CD4-positive, alpha-beta T cell treated with Interleukin-15 for 1 hour (primary cell): ENCODE measurements at places on chromosomes 3 and 15.

DNA sequence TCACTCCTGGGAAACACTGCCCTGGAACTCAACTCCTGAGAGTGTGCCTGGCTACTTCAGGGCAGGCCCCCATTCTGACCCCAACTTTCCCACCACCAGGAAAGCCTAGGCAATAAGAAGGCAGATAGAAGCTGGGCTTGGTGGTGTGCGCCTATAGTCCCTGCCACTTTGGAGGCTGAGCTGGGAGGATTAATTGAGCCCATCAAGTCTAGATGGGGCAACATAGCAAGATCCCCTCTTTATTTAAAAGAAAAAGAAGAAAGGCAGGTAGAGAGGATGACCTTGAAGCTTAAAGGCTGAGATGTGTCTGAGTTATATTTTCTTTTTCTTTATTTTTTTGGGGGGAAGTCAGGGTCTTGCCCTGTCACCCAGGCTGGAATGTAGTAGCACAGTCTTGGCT lies 4.2 kb upstream of the RBPMS2 start:
- DNase-seq = no peak

DNA sequence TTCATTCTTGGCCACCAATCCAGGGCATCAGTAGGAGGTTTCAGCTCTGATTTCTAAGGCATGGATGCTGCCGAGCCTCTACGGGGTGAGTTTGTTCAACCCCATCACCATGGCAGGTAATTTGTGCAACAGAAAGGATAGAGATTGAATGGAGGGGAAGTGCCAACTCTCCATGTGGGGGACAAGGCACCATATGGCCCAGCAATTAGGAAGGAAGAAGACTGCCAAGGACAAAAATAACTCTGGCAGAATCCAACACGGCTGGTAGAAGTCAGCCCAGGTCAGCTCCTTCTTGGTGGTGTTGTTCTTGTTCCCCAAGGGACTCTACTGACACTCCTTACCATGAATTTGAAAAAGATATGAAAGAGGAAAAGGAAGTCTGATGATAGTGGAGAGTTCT lies 503.9 kb downstream of the MAGI1 start:
- no peak for DNase-seq

- DNase-seq = no peak
Observed at GRCh38 chr3:39287216-39288164, 7.7 kb upstream of the CX3CR1 start.

GRCh38 chr3:187997490-187997889 lies 156.5 kb upstream of the LPP start:
- no peak for DNase-seq

DNA sequence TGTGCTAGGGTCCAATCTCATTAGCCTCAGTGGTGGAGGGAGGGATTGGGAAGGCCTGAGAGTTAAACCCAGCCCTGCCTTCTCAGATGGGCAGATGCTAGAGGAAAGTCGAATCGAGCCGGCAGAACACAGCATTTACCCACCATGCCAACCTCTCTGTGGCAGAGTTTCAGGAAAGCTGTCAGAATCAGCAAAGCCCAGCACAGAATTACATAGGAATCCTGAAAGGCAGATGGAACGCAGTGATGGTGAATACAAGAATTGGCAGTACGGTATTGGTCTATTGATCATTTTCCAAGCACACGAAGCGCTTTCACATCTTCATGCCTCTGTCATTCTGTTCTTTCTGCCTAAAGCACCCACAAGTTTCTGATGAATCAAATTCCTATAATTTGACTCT lies 417.7 kb upstream of the RBMS3 start:
- DNase-seq = no peak

DNA sequence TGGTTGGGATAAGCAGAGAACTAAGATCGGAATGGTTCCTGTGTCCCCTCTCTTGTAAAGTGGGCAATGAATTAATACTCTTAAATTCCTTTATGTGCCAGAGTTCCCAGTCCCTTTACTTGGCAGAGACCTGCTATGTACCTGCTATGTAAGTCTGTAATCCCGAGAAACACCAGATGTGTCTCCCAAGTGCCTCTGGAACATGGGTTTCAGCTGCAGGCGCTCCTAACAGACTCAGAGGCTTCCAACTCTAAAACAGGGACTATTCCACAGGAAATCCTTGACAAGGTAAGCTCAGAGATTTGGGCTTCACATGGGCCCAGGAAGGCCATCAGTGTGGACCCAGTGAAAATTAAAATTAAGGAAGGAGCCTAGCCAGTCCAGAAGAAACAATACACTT lies 117.7 kb upstream of the PLCL2 start:
- DNase-seq = no peak

DNA sequence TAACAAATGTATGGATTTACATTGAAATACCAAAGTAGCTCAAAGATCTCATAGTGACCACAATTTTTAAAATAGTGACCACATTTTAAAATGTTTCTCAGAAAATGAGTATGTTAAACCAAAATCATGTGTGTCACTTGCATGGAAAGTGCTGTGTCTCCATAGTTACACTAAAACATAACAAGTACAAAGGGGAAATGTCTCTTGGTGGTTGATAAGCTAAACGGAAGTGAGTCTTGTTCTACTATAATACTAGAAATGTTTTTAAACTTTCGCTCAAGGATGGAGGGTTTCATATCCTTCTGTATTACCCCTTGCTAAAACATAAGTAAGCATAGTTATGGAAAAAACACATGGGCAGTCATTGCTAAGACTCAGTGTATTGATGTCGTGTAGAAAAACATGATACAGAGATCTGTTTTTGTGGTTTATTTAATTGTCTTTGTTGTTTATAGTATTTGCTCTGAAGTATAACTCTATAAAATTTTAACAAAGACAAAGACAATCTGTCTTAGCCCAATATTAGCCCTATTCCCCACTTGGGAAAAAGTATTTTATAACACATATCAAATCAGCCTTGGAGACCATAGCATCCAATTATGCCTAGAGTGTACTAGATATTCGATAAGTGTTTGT lies 27.0 kb upstream of the DENND4A start:
- peak; percentile 43 for DNase-seq

DNA sequence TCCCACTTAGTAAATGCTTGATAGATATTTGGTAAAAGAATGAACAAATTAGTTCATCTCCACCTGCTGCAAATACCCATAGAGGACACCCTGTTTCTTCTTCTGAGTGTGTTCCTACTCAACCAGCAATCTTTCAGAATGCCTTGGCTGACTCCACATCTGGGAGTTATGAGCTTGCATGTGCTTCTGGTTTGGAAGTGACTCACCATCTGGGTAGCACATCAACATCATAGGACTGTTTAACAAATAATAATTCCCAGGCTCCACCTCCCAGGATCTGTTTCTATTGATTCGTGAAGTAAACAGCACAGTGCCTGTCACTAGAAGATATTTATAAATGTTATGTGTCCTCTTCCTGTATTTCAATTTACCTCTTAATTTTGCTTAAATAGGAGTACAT lies 580.1 kb downstream of the ROBO2 start:
- DNase-seq = no peak

- peak; percentile 89 for DNase-seq
Observed at GRCh38 chr3:129893581-129894070, at the start of gene TMCC1. Gene TMCC1 (minus strand): TSS chr3:129893711.

- DNase-seq = no peak
Observed at GRCh38 chr15:63981596-63982320, 64.5 kb downstream of the DAPK2 start.

DNA sequence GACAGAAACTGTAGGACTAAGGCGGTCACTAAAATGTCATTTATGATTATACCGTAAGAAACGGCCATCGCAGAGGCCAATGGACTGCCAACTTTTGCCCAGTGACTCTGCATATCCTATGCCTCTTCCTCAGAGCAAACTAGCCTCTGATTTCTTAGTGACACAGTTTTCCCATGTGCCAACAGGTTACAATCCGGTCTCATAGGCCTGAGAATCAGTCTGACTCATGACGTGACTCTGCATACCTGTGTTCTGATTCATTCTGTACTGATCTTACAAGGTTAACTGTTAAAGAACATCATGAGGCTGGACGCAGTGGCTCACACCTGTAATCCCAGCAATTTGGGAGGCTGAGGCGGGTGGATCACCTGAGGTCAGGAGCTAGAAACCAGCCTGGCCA lies 17.8 kb downstream of the RUBCN start:
- no peak for DNase-seq

DNA sequence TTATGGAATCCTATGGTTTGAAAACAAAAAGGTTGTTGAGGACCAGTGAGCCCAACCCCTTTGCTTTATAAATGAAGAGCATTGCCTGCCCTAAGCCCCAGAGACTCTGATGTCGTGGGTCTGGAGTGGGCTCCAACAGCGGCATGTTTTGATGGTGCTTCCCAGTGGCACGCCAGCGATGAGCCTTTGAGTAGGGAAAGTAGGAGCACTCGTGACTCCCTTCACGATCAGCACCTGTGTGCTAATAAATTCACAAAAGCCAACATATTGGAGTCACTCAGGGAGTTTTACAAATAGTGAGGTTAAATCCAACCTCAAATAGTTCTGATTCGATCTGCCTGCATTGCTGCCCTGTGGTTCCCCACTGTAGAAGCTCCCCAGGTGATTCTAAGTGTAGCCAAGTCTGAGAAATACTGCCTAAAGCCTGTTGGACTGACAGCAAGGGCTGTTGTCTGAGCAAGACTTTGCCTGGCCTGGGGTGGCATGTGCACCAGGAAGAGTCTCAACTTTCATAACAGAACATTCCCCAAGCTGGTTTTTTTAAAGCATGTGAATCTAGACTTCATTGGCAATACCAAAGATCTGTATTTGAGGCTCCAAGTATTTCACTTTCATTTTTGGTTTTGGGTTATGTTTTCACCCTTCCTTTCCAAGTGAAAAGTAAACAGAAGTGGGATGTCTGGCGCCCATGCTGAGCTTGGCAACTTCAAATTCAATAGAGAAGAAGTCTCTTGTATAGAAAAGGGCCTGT lies 9.9 kb downstream of the CCR5 start:
- no peak for DNase-seq

GRCh38 chr3:196971094-196971698 lies 2.6 kb upstream of the PIGZ start:
- no peak for DNase-seq

- no peak for DNase-seq
Observed at GRCh38 chr3:123737168-123737567, 147.0 kb downstream of the MYLK start.

DNA sequence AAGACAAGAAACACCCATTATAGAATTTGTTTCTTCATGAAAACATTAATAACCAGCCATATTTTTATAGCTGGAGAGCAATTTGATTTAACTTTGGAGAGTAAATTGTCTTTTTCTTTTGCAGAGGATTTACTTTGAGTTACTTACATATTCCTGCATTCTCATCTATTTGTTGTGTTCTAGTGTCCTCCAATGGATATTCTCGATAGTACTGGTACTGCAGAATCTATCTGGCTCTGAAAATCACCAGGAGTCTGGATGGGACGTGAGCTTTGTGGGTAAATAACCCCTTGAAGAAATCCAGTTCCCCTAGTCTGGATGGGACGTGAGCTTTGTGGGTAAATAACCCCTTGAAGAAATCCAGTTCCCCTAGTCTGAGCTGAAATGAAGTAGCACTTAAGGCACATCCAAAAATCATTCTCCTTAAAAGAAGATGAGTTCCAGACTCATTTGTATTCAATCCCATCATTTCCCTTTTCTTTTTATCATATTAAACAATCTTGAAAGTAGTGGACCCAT lies 294.1 kb upstream of the UBE2E2 start:
- DNase-seq = no peak
